CD4-positive, alpha-beta T cell treated with Interleukin-15 for 1 hour (primary cell): ENCODE measurements at places on chromosomes 3 and 15.

DNA sequence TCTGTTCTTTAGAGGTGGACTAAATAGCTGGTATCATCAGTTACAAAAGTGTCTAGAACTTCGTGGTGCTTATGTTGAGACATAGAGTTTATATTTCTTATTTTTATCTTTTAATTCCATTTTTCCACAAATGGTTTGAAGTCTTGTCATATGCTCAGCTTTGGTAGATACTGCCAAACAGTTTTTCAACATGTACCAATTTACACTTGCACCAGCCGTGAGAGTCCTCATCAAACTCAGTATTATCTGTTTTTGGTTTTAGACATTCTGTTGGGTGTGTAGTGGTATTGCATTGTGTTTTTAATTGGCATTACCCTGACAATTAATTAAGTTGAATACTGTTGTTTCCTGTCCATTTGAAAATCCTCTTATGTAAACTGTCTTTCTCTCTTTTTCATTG is 16.7 kb downstream of the ISLR2 start:
- DNase-seq, result no peak

- DNase-seq, result no peak
Measured at GRCh38 chr3:100266531-100266930, 5.7 kb downstream of the TBC1D23 start.

DNA sequence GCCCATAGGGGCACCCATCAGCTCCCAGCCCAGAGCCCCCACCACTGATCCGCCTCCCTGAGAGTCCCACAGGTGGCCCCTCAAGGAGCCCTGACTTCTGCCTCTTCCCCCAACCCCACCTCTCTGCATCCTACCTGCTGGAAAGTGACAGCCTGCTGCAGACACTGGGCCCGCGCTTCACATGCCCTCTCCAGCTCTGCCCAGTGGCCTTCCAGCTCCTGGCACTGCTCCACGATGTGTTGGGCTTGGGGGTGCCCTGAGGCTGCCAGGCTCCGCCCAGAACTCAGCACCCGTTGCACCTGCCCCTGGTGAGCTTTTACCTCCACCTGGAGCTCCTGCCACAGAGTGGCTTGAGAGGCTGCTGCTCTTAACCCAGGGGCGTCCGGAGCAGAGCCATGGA is 20.1 kb downstream of the SPTBN5 start:
- no peak for DNase-seq

GRCh38 chr3:113263778-113264177 is 52.4 kb downstream of the BOC start:
- DNase-seq, result no peak

- DNase-seq, result no peak
Measured at GRCh38 chr15:45399381-45400212, 21.3 kb upstream of the GATM start.

DNA sequence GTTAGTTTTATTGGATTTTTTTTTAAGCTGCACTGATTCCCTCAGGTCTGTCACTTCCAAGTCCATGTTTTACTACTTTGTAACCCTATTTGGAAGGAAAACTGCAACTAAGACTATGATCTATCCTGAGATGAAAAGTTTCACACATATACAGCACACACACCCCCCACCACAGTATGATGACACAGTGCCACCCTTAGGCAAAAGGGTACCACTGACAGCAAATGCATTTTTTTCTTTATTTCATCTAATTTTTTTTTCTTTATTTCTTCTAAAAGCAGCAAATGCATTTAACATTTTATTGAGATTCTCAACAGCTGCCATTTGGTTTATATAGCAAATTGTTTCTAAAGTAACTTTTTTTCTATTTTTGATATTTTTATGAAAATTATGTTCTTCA is 21.2 kb downstream of the NGRN start:
- DNase-seq, result peak; percentile 45

GRCh38 chr3:58994746-58995330 is 55.0 kb downstream of the CFAP20DC start:
- DNase-seq, result no peak

DNA sequence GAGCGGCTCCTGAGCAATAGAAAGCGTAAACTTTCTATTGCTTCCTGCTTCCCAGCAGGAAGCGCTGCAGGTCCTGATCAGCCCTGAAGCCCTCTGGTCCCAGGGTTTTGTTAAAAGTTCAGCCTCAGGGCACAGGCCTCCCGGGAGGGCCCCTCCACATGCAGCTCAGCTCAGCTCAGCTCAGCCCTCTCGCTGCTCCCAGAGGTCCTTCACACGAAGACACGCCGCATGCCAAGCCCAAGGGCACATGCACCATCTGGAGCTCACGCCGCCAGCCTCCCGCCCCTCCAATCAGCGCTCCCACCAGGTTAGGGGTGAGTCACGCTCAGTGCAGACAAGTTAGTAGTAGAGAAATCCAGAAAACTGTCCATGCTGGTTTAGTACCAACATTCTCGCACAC is 12.7 kb downstream of the TKT start:
- no peak for DNase-seq

- DNase-seq, result no peak
Measured at GRCh38 chr3:142732066-142732465, 8.2 kb downstream of the TRPC1 start.

DNA sequence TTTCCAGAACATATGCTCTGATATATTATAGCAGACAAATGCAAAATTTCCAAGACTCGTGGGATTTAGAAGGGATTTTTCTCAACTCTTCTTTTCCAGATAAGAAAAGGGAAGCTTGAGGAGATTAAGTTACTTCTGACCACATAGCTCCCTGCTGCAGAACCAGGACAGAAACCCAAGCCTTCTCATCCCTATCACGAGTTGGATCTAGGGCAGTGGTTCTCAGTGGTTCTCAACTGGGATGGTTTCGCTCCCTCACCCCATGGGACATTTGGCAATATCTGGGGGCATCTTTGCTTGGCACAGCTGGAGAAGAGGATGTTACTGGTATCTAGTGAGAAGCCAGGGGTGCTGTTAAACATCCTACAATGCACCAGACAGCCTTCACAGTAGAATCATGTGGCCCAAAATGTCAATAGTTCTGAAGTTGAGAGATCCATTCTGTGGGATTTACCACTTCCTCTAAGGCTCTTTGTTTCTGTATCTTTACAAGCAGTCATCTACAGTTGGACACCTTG is 64.2 kb downstream of the LIPC start:
- no peak for DNase-seq

GRCh38 chr15:94127006-94127405 is 104.4 kb upstream of the MCTP2 start:
- no peak for DNase-seq

DNA sequence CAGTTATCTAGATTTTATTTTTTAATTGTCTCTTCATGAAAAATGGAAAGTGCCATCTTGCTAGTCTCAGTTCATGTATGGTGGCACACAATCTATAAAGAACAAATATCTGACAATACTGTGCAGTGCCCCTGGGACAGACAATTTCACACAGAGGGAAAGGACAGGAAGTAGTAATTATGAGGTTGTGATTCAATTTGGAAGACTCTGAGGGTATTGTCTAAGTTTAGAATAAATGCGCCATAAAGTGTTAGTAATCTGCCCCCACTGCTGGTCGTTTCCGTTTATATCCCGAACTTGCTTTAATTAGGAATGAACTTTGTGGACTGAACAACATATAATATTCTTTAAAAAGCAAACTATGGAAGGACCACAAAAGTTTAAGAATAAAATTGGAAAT is 196.4 kb upstream of the SLC24A5 start:
- no peak for DNase-seq

- DNase-seq, result no peak
Measured at GRCh38 chr15:47870300-47870955, 153.1 kb downstream of the SEMA6D start.

- no peak for DNase-seq
Measured at GRCh38 chr15:59147666-59148065, 42.7 kb downstream of the CCNB2 start.

GRCh38 chr3:35320646-35321407 is 318.5 kb upstream of the ARPP21 start:
- DNase-seq, result no peak

DNA sequence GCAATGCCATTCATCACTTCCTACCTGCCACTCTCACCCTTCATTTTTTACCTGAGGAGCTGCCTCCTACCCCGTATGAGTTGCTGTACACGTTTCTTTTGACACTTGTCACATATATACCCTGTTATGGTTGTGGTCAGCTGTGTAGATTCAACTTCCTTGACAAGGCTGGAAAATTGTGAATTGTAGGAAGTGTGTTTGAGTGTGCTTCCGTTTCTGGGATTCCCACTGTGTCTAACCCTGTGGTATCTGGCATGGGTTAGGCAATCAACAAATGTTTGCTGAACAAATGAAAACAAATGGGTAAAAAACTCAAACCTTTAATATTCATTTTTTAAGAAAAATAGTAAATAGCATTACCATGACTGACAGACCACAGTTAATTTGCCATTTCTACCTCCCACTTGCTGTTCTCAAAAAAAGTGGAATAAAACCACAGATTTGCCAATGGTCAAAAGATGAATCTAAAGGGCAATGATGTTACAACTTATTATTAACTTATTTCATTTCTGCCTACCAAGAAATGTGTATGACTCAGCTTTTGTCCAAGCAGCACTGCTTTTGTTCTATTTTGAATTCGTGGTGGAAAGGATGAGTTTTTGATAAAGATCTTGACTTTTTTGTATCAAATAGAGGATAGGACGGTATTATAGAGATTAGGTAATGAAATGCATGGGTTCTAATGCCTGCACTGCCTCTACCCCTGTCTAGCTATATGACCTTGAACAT is 404.6 kb downstream of the LPP start:
- DNase-seq, result no peak

DNA sequence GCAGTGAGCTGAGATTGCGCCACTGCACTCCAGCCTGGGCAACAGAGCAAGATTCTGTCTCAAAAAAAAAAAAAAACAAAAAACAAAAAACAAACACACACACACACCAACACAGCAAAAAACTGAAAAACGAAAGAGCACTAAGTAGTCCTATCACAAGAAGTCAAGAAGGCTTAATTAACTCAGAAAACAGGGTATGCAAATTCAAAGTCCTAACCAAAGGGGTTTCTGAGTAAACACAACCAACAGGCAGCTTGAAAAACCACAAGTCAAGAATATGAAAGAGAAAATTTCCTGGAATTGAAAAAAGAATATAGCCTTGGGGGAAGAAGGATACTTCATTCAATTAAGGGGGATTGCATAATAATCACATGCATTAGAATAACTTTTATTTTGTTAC is 37.7 kb upstream of the PARP14 start:
- DNase-seq, result no peak

GRCh38 chr3:173217127-173217526 is 76.1 kb upstream of the SPATA16 start:
- DNase-seq, result no peak

GRCh38 chr15:77059786-77060361 is 11.0 kb downstream of the TSPAN3 start:
- DNase-seq, result no peak

GRCh38 chr15:100997442-100997841 is 78.3 kb downstream of the LRRK1 start:
- no peak for DNase-seq

GRCh38 chr3:178487752-178488151 is 48.5 kb upstream of the KCNMB2 start:
- DNase-seq, result no peak

- DNase-seq, result no peak
Measured at GRCh38 chr15:101362359-101362758, 67.3 kb upstream of the SNRPA1 start.

- DNase-seq, result no peak
Measured at GRCh38 chr3:139803294-139803693, 125.5 kb upstream of the NMNAT3 start.

- no peak for DNase-seq
Measured at GRCh38 chr3:177676947-177677587, 479.8 kb upstream of the TBL1XR1 start.

DNA sequence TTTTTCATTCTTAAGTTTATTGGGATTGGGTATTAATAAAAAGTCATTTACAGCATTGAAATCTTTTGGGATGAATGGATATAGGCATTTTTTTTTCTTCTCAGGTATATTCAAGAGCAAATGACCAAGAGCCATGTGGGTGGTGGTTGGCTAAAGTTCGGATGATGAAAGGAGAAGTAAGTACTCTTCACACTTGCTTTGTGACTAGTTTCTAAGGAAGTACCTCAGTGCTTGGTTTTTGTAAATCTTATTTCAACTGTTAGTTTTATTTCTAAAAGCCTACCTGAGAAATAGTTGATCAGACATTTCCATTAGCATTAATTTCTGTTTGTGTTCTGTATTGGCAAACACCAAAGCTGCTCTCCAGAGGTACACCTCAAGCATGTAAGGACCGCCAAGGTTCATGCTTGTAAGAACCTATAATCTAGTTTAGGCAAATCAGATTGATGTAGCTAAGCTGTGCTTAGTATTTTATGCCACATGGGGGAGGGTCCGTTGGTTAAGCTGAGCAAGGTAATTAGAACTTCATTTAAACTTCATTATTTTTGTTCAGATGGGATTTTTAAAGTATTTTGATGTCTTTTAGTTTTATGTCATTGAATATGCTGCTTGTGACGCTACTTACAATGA is 35.4 kb downstream of the FXR1 start:
- no peak for DNase-seq

DNA sequence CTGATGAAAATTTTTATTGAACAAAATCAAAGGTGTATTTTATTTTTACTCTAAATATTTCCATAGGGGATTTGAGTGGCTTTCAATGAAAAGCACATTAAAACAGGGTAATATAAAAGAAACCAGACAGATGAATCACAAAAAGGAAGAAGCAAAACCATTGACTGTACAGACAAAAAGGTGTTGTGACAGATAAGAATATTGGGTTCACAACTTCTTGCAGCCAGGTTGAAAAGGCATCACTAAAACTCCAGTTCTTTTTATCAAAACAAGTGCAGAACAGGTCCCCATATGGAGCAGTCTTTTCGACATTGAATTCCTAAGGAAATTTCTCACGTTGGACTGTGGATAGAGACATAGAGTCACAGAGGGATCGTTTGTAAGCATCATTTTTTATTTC is 53.8 kb downstream of the AGTR1 start:
- no peak for DNase-seq

DNA sequence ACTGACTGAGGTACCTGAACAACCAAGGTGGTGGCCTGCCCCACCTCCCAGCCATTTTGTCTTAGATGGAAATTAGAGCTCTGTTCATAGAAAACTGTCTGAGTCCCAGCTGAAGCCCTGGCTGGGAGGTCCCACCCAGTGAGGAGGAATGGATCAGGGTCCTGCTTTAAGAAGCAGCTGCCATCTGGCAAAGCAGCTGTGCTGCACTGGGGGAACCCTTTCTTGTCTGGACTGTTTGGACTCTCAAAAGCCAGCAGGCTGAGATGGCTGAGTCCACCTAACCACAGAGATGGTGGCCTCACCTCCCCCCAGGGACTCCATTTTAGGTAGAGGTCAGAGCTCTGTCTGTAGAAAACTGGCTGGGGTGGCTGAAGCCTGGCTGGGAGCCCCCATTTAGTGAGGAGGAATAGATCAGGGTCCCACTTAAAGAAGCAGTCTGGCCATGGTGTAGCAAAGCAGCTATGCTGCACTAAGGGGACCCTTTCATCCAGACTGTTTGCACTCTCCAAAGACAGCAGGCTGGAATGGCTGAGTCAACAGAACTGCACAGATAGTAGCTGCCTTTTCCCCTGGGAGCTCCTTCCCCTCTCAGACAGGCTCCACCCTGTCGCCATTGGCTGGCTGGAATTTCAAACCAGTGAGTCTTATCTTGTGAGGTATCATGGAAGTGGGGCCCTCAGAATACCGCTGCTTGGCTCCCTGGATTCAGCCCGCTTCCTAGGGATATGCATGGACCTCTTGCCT is 116.9 kb downstream of the EPHA6 start:
- DNase-seq, result no peak
